Naive thymus-derived CD4-positive, alpha-beta T cell (primary cell): ENCODE measurements at places on chromosomes 7 and 10.
A peak's percentile ranks its signal among the peaks of the same experiment; 100 is the strongest.

DNA sequence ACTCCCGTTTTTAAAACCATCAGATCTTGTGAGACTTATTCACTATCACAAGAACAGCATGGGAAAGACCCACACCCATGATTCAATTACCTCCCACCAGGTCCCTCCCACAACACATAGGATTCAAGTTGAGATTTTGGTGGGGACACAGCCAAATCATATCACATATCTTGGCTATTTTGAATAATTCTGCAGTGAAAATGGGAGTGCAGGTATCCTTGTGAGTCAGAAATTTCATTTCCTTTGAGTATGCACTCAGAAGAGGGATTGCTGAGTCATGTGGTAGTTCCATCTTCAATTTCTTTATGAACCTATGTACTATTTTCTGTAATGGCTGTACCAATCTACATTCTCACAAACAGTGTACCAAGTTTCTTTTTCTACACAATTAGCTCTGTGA is 125.8 kb downstream of the ANKRD7 start:
- no peak for DNase-seq

- DNase-seq = no peak
Measured at GRCh38 chr7:116731023-116731395, 59.0 kb downstream of the MET start.

GRCh38 chr7:106744563-106745091 is 83.7 kb upstream of the CCDC71L start:
- peak; percentile 5 for DNase-seq

- no peak for DNase-seq
Measured at GRCh38 chr10:33114451-33114952, 156.5 kb upstream of the ITGB1 start.
